ENCODE measurements at places on chromosomes 11 and 22.
A peak's percentile ranks its signal among the peaks of the same experiment; 100 is the strongest.

GRCh38 chr11:68905421-68906360 is 2.0 kb downstream of the IGHMBP2 start:
- DNase-seq: no peak

GRCh38 chr22:36768141-36768540 is 7.8 kb downstream of the IFT27 start:
- DNase-seq: no peak

- peak; percentile 50 for DNase-seq
These were observed 22.0 kb upstream of the TLCD5 start for GRCh38 chr11:120303004-120303637.

GRCh38 chr11:69470793-69471728 is 10.4 kb upstream of the LINC01488 start:
- no peak for DNase-seq

- no peak for DNase-seq
These were observed 51.4 kb upstream of the ACAT1 start for GRCh38 chr11:108069947-108070346.

DNA sequence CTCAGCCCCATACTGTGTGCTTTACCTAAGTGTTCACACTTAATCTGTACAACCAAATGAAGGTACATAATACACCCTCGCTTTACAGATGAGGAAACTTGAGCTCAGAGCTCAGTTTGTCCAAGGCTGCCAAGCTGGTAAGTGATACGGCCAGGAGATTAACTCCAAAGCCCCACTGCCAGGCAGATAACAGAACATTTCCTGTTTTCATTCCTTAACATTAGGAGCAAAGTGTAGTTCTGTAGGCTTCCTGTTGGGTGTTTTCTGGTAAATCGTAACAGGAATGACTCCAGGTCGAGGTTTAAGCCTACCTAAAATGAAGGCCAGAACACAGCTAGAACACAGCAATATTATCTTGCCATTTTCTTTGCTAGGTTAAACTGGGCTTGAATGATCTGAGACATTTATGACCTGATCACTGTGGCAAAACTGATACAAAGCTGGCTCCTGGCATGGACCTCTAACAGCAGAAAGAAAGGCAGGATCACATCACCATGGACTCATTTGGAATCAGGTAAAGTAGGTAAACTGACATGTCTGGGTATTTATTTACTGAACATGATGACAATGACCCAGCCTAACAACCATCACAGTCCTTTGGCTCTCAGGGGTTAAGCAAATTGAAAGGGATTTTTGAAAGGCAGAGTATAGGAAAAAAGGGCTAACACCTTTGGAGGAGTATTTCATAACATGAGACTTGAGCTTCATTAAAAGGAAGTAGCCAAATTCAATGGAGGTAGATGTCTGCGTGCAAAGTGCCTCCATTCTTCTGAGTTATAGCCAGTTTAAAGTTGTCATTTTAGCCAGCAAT is 3.9 kb upstream of the NUP50 start:
- DNase-seq: no peak

DNA sequence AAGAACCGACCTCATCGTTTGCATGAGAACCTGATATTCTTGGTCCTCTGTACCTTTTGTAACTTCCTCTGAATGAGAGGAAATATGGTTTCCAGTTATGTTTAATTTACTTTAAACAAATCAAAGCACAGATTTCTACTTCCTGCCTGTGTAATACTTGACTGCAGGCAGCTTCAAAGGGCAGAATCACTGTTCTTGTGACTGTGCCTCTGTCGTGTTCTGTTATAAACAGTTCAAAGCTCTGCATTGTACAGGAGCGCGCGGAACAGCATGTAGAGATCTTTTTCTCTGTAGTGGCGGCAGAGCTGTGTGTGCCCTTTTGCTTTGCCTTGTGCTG is 73.2 kb upstream of the CLDN5 start:
- no peak for DNase-seq

GRCh38 chr11:55707029-55707428 is 45.0 kb downstream of the OR4C6 start:
- DNase-seq: no peak

- no peak for DNase-seq
These were observed 14.1 kb downstream of the DCPS start for GRCh38 chr11:126317756-126318573.

GRCh38 chr11:118845369-118845768 is 38.3 kb upstream of the CXCR5 start:
- no peak for DNase-seq

- DNase-seq: no peak
These were observed 44.3 kb downstream of the POLD3 start for GRCh38 chr11:74636630-74637184.

- DNase-seq: no peak
These were observed 93.2 kb downstream of the GGTLC2 start for GRCh38 chr22:22737590-22737989.

GRCh38 chr11:132821014-132821413 is 711.3 kb downstream of the OPCML start:
- DNase-seq: no peak

DNA sequence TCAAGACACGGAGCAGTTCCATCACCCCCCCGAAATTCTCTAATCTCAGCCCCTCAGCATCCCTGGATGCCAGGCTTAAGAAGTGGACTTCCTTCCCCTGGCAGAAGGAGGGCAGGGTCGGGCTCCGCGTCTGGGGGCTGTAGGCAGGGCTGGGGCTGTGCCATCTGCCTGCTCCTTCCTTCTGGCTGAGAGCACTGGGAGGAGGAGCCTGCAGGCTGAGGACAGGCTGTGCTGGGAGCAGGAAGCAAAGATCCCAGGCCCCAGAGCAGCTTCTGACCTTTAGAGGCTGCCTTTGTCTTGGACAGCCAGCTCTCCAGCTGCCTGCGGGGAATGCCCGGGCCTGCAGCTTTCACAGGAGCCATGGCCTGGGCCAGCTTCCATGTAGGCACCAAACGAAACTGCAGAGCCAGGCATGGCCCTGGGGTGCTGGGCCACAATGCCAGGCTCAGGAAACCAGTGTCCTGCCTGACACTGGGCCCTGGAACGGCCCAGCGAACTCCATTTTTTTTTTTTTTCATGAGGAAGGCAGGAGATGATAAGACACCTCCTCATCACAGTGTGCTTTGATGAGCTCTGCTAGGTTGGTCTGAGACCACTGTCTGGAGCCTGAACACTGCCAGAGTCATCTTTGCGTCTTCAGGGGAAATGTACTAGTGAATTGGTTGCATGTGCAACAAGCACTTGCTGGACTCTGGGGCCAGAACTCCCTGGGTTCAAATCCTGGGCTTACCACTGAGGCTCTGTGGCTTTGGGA is 67.9 kb downstream of the MCM5 start:
- no peak for DNase-seq

DNA sequence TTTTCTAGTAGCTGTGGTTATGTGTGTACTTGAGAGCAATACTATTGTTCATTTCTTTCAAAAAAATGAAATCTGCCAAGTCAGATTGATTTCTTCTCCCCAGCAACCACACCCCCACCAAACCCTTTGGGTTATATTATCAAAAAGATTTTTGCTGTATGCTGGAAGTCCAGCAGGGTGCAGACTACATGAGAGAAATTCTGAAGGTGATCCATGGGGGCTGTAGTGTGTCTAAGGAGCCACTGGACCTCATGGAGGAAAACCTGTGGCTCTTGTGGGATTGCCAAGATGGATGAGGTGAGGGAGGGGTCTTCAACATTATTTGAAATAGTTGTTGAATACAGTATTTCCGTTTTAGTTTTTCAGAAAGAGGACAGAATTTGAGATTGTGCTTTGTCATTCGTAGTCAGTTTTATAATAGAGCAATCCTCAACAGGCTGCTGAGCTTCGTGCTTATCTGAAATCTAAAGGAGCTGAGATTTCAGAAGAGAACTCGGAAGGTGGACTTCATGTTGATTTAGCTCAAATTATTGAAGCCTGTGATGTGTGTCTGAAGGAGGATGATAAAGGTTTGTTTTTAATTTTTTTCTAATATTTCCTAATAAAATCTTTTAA is 3.1 kb downstream of the EIF3M start:
- DNase-seq: no peak

GRCh38 chr22:43985532-43985931 is 30.3 kb downstream of the SAMM50 start:
- DNase-seq: no peak

DNA sequence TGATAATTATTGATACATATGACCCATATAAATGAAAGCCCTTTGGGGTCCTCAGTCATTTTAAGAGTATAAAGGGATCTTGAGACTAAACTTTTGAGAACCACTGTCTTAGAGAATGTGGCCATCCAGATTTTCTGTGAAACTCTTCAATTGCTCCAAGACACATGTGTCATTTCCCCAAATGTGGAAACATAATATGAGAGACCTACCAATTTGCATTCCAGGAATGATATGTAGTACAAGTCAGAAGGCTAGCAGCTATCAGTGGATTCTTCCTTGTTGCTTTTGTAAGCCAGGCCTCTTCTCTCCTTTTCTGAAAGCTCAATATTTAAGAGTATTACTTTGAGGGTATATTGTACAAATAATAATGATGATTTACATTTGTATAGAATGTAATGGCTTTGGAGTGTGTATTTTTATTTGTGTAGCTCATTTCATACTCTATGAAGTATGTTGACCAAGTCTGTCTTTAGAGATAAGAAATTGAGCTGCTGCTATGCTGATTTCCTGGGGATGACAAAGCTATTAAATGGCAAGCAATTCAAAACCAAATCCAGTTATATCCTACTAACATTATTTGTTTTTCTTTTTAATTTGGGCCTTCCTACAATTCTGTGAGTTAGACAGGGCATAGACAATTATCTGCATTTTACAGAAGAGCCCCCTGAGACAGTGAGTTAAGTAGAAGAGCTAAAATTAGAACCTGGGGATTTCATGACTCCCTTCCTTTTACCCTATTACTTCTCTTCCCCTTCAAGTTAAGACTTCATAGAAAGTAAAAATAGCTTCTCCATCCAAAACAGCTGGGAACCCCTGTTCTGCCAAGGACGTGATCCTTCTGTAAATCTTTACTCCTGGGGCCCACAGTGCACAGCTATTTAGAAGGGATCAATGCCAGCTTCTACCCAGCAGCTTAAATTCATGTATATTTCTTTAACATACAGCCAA is 131.9 kb downstream of the WNT11 start:
- DNase-seq: no peak

DNA sequence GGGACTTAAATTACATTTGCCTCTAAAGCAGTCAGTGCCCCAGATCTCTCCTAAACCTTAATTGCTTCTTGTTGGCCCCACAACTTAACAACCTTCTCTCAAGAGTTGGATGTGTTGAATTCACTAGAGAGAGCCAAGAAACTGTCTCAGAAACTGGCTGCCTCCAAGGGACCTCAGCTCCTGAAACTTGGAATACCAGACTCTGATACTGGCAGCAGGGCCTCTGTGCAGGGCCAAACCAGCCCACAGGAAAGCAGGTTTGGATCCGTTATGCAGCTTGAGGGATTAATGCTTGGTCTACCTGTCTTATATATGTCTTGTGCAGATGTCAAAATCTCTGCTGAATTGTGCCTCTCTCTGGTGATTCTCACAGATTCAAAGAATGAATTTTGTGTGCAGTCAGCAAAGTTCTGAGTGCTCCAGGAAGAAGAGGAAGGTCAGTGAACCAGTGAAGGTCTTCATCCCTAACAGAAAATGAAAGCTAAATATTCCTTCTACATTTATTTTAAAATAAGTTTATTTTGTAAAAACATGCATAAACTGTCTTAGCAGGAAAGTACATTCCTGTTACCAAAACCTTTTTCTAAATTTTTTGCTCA is 70.8 kb downstream of the LIF start:
- DNase-seq: no peak

GRCh38 chr11:117859061-117859460 is 17.4 kb downstream of the FXYD6 start:
- DNase-seq: no peak

GRCh38 chr11:37830529-37830928 is 1232.5 kb upstream of the RAG2 start:
- no peak for DNase-seq

GRCh38 chr11:73838443-73839122 is 38.1 kb downstream of the COA4 start:
- DNase-seq: no peak

DNA sequence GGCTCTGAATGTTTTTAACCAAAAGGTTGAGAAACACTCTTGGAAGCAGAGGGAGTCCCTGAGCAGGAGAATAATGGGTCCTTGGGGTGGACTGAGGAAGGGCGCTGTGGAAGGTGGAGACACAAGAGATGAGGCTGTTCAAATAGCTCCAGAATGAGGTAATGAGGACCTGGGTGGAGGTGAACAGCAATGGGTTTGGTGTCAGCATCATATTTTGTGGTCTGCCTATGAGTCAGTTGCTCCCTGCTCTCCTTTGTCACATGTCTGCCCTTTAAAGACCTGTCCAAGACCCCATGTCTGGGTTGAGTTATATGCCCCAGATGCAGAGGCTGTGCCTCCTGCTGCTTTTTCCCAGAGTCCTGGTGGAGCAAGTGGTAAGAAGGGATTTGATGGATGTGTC is 113.6 kb downstream of the BARX2 start:
- DNase-seq: no peak

- DNase-seq: no peak
These were observed 197.7 kb downstream of the CASP12 start for GRCh38 chr11:104700609-104701008.

DNA sequence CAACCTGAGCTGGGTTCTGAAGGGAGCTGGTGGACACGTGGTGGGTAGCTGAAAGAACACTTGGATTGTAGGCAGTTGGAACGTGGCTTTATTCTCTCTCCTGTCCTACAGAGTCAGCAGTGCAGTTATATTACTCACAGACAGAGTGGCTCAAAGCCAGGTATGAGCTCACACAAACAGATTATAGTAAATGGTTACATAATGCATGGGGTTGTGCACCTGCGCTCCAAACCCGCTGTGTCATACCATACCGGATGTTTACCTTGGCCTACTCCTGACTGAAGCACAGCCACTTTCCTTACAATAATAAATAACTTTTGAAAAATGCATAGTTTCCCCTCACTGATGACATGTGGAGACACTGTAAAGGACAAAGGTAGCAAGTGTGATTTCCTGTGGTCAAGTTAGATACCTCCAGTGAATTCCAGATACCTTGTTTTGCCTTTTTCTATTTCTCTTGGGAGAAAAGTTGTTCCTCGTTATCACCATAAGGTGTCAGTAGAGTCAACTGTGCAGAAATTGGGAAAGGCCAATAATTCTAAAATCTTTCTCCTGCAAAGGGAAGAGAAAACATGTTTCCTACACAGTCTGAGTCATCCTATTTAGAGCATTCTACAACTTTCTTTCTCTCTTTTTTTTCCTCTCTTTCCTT is 13.5 kb downstream of the MS4A6A start:
- no peak for DNase-seq

DNA sequence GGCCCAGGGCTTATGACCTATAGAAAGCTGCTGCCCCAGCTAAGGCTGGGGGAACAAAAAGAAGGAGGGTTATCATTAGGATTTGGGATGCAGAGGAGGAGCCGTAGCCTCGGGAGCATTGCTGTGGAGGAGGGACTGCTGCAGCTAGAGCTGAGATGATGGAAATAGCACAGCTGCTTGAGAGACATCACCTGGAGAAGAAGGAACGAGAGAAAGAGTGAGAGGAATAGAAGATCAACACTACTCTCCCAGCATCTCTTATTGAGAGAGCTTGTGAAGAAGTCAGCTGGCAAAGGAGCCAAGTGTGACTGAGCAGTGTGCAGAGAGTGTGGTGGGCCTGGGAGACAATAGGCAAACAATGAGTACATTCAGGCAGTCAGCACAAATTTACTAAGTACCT is 100.7 kb upstream of the PLET1 start:
- DNase-seq: no peak

- no peak for DNase-seq
These were observed 999 bp downstream of the TSKU start for GRCh38 chr11:76783896-76784813.
